ENCODE measurements at places on chromosomes 6 and 20.

DNA sequence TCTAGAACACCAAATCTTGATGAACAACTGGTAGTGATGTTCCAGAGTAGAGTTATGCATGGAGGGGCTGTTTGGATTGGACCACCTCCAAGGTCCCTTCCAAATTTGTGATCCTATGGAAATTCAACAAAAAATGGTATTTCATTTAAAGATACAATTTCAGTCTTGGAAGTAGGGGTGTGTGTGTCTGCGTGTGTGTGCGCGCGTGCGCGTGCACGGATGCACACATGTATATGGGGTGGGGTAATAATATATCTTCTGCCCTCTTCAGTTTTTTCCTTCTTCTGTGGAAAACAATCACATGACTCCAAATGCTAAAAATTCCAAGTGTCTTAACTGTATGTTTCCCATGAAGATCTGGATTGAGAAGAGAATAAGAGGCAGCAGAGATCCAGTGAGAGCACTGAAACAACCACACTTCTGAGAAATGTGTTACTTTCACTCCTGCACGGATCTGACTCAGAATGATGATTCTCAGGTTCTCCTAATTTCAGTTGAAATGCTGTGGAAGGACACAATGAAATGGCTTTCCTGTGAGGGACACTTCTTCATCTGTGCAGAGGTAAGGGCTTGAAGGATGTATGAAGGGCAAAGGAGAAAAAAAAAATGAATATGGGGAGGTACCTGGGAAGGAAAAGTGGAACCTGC is 10.6 kb upstream of the IL17F start:
- no peak for DNase-seq

DNA sequence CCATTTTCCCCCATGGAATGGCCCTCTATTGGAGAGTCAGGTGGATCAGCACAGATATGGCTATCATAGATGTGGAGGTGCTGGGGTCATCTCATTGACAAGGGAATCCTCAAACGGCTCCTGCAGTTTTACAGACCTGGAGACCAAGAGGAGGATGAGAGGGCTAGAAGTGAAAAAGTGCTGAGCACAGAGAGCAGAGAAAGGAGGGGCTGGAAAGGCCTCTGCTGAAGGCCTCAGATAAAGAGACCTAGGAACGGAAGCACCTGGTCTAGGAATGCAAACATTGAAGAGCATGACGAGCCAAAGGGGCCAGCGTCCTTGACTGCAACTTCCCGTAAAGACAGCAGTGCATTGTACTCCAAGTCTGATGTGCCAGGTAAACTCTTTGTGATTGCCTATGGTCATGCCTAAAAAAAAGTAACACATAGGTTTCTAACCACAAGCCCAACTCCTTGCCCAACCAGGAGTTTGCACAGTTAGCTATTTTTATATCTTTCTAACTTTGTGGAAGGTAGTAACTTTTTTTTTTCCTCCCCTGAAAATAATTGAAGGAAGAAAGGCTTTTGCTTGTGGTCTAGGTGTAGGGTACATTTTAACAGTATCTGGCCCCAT is 15.2 kb downstream of the RSPH4A start:
- no peak for DNase-seq

DNA sequence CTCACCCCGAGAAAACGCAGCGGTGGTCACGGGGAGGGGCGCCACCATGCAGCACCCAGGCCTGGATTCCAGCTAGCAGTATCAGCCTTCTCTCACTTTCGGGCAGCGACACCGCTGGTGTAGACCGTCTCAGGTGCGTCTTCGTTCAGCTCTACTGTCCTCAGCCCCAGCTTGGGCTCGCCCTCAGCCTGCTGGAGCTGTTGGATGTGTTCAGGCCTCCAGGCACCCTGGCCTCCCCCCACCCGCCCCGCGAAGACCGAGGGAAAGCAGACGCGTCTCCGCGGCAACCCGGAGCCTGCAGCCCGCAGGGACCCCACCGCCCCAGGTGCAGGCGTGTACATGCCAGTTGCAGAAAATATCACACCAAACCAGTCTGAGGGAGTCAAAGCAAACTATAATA is 60.8 kb upstream of the CARMIL1 start:
- DNase-seq: no peak

- no peak for DNase-seq
Observed at GRCh38 chr20:17657079-17657825, 24.8 kb downstream of the RRBP1 start.

- DNase-seq: no peak
Observed at GRCh38 chr6:160678744-160679401, 14.8 kb upstream of the LPA start.

- DNase-seq: no peak
Observed at GRCh38 chr20:63591147-63591533, 17.1 kb upstream of the HELZ2 start.

- DNase-seq: peak; percentile 86
Observed at GRCh38 chr6:73585566-73586415, 65.0 kb upstream of the EEF1A1 start.

DNA sequence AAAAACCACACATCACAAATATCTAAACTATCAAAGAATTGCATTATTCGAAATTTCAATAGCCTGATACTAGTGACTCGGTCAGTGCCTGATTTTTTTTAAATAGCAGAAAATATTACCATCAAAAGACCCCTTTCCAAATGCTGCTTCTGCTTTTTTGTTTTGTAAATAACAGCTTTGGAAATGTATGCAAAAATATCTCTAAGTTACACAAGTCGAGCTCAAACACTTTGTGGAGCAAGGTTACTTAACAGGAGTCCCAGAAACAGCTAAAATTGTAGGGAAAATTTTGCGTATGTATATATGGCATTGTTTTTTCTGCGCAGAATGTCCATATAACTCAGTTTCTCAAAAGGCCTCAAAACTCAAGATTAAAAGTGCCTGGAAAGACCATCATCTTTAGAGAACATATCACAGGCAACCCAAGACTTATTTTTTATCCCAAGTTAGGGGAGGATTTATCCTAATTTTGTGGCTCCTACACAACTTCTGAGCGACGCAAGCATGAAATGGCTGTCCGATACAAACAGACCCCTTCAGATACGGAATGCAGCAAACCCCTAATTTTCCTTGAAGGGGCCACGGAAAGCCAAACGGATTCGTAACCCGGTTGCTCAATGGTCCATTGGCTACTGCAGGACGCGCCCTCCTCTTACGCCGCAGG is 1.3 kb downstream of the CEP85L start:
- DNase-seq: peak; percentile 53

DNA sequence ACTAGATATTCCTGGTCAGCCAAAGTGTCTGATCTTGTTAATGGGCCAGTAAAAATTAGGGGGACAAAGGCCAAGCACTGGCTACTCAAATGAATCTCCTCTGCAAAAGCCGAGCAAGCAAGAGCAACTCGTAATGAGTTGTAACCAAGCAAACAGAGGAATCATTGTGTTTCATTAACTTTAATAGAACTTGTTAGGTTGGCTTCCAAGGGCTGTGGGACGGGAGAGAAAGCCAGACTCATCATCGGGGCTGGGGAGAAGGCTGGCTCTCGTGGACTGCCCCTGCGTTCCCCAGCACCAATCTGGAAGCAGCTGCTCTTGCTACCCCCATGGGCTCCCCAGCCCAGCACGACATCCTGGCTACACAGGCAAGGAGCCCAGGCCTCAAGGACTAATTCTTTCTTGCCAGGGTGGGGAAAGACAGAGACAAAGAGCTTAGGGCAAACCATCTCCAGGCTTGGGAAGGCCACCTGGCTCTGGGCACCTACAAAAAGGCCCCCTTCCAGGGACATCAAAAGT is 10.5 kb upstream of the SCUBE3 start:
- DNase-seq: no peak

DNA sequence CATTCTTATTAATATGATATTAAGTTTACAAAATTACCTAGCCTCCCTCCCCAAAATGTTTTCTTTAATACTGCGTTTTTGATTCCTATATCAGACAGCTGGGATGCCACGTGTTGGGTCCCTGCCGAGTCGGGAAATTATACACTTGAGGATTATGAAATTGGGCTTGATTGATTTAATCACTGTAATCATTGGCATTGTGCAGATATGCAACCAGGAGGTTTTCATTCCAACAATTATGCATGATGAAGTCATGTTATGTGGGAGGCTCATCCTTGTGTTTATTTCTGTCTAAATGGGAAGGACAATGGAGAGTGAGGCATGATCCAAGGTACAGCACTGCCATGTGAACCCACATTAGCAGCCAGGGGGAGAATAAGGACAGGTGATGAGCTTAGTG is 30.6 kb upstream of the RIPOR2 start:
- no peak for DNase-seq

GRCh38 chr20:44296011-44296410 is 15.0 kb downstream of the FITM2 start:
- DNase-seq: no peak

GRCh38 chr20:32603046-32603726 is 18.1 kb upstream of the NOL4L start:
- DNase-seq: no peak
